ENCODE measurements at places on chromosomes 5 and 9. TPM values are rescaled to one million over a fixed set of nuclear protein-coding genes. Genes with fewer than 3 reads are reported as not detected.

DNA sequence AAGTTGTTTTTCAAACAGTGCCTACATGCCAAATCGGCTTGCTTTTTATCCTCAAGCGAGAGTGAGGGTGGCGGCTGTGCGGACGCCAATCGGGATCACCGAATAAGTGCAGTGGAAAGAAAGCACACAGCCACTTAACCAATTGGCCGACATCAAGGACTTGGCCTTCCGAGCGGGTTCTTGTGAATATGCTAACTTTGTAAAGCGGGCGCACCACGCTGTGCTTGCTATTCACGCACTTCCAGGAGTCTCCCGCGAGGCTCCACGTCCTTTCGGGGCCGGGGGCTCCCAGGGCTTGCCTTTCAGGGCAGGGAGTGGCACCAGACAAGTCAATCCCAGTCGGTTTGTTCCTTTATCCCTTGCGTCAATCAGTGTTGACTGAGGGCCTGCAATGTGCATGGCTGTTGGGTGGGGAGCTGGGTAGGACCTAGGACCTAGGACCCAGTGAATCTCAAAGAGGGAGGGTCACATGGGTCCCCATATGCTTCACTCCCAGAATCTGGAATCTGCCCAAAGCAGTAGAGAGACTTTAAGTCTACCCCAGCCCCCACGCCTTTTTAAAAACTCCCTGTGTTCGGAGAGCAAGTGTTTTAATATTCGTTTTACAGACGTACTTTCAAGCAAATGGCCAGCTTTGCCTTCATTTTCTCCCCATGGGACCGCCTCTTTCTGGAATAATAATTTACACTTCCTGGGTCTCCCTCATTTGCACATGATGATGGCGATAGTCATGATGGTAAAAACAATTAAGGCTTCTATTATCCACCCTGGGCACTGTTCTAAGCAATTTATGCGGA lies 2.0 kb upstream of the GCNT4 start:
- no peak for DNase-seq

- no peak for DNase-seq
Observed at GRCh38 chr5:163947848-163948666, 442.6 kb downstream of the MAT2B start.

GRCh38 chr5:125196481-125197111 lies 450.2 kb upstream of the ZNF608 start:
- no peak for DNase-seq

- DNase-seq = no peak
Observed at GRCh38 chr5:83718936-83719495, 1.6 kb downstream of the HAPLN1 start.

- no peak for DNase-seq
Observed at GRCh38 chr5:81334304-81335061, 33.1 kb downstream of the ZCCHC9 start.

DNA sequence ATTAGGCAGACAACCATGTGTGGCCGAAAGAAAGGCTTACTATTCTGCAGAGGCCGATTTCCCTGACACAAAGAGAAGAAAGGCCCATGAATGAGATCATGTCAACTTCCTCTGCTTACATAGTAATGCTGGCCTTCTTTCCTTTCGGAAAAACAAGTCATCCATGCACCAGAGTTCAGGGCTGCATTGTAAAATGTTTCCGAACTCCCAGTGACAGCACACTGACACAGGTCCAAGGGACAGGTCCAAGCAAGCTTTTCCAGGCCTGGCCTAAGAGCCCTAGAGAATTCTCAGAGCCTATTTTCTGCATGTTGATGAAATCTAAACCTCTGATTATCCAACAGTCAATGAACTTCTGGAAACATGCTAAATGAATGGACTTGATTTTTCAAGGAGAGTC lies 140.9 kb downstream of the ZNF608 start:
- DNase-seq = peak; percentile 97

DNA sequence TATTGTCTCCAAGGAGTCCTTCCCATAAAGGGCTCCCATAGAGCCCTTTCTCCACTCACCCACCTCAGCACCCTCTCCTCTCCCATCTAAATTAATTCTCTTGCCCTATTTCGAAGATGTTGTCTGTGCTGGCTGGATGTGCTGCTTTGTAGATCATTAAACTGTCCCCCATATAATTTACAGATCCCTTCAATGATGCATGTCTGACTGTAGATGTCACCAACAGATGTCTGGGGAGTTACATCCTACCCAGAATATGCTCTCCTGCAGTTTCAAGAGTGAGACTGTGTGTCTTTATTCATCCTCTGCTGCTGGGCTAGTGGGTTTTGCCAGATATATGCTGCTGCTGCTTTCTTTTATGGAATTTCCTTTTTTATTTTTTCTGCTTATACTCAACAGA lies 351.2 kb downstream of the MLLT3 start:
- no peak for DNase-seq

DNA sequence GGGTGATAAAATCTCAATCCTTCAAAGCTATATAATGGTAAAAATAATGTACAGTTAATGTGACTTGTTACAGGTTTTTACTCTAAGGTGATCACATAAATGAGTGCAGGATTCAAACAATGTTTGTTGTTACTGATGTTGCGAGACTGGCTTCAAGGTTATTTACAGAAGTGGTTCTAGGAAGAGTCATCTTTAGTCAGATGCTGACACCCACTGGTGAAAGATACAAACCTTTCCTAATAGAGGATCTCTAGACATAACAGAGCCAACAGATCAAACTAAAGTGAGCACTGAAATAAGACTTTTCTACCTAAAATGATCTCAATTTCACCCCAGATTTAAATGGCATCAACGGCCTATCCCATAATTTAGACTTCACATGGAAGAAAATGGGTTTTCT lies 20.2 kb downstream of the ARSB start:
- peak; percentile 79 for DNase-seq

DNA sequence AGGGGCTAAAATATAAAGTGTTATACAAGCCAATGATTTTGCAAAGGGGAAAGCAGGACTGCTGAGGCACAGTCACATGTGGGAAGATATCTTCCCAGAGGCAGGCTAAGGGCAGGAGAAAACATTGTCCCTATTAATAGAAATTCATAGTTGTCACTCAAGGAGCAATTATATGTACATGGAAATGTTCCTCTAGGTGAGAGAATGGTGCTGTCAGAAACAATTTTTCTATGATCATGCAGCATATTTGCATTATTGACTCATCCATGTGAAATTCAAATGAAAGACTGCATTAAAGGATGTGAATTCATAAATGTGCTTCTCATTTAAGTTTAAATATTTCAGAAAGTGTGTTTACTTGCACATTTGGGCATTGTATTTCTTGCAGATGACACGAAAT lies 775.9 kb upstream of the CDH9 start:
- DNase-seq = no peak

DNA sequence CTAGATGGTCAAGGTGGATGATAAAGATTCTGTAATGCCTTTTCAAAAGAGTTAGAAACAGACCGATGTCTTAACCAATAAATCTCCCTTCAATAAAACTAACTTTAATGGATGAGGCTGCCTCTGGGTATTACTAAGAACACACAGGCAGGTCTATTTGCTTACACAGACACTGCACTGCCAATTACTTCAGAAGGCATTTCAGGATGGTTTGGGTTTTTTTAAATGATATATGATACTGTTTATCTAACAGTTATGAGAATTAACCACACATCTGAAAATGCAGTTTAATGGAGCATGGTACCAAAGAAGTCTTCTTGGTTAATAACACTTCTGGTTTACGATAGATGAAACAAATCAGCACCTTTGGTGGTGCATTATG lies 367.9 kb upstream of the GRAMD2B start:
- DNase-seq = no peak

Gene PRKACG
- not detected for polyA plus RNA-seq

Gene LHX2
- polyA plus RNA-seq = 0.03 TPM

Gene FAM120A
- 66.8 TPM for polyA plus RNA-seq

Gene ZNF454
- polyA plus RNA-seq = 0.08 TPM

Gene NOXA1
- 0.40 TPM for polyA plus RNA-seq

Gene LCN6
- 0.17 TPM for polyA plus RNA-seq

Gene HTR1A
- polyA plus RNA-seq = not detected

Data from endothelial cell of umbilical vein (primary cell).